Cortex of kidney (tissue), 1 donor: ENCODE measurements at places on chromosomes 16 and 17.

GRCh38 chr17:9818760-9819159, 3.1 kb downstream of the GSG1L2 start:
- DNase-seq = no peak

GRCh38 chr16:24018485-24018884, 182.7 kb downstream of the PRKCB start:
- DNase-seq = no peak

- no peak for DNase-seq
Measured at GRCh38 chr17:57607553-57608120, 137.5 kb downstream of the CCDC182 start.

DNA sequence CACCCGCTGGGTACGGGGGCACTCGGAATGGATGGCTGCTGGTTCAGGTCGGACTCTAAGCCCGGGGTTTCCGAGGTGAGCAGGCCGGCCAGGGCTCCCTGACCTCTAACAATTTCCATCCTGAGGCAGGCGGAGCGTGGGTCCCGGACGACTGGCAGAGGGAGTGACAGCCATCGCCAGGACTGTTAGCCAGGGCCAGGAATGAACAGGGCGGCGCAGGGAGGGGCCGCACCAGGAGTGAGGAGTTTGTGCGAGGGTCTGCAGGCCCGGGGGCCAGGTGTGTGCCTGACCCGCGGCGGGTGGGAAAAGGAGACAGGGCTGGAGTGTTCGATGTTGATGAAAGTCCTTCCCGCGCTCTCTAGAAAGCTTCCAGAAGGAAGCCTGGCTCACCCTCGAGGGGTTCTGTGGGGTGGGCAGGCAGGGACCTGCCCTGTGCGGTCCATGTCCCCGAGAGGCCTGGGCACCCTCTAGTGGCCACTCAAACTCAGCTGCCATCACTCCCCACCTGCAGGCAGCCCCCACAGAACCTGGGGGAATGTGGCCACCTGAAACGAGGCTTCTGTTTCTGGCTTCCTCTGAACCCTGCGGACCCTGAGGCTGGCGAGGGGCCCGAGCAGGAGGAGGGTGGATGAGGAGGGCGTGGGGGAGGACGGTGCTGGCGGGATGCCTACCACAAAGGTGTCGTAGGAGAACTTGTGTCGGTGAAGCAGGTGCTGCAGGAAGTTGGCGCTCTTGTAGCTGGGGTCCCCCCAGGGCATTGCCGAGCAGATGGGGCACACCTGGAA, 8.2 kb downstream of the RNF166 start:
- no peak for DNase-seq

- DNase-seq = no peak
Measured at GRCh38 chr17:39484178-39484577, 22.9 kb downstream of the CDK12 start.

DNA sequence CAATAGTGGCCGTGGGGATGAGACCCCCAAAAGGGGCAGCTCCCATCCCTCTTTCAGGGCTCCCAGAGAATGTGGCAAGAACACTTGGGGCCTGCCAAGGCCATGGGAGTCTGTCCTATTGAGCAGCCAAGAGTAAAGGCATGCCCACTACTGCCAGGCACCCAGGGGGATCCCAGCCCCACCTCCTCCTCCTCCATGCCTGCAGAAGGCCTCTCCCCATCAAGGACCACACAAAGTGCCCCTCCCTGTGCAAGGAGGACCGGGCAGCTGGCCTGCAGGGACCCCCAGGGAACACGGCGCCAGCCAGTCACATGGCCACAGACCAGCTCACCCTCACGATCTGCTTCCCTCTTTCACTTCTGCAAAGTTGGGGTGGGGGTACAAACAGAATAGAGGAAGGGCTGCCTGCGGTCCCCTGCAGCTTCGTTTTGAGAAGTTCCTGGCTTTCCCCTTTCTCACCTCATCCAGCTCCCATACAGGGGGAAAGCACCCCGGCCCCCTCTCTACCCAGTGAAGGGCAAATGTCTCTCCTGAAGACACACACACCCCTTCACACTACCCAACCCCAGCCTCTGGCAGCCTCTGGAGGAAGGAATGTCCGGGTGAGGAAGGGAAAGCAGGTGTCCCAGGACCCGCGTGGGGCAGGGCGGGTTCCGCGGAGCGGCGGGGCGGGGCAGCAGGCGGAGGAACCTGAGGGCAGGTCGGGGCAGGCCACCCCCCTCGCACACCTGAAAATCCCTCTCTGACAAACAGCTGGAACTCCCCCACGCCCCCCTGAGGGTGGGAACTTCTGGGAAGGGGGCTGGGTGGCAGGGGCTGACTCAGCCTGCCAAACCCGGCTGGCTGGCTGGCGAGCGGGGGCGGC, 2.0 kb downstream of the PPP1R9B start:
- DNase-seq = no peak

DNA sequence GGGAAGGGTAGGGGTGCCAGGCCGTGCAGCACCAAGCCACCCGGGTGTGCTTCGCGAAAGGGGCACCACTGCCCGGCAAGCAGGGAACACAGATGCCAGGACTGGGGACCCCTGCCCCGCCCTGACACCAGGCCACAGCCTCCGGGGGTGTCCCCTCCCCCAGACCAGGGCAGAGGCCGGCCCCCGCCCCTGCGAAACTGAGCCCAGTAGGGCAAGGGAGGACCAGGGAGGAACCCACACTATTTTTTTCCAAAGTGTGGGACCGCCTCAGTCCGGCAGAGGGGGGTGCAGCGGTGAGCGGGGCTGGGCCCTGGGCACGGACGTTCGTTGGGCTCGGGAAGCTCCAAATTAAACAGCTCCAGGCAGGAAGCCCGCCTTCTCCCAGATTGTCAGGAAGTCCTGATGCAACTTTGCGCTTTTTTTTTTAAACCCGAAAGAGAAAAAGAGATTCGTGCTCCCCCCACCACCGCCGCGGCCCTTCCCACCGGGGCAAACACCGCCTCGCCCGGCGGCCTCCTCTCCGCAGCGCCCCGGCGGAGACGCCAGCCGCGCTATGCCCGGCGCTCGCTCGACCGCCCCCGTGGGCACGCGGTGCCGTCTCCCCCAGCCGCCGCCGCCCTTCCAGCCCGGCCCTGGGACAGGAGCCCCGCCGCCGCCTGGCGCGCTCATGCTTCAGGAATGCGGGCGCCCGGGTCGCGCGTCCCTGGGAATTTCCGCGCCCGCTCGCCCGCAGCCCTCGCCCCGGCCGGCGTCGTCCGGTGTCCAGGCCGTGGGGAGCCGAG, 755 bp downstream of the PIEZO1 start:
- no peak for DNase-seq

DNA sequence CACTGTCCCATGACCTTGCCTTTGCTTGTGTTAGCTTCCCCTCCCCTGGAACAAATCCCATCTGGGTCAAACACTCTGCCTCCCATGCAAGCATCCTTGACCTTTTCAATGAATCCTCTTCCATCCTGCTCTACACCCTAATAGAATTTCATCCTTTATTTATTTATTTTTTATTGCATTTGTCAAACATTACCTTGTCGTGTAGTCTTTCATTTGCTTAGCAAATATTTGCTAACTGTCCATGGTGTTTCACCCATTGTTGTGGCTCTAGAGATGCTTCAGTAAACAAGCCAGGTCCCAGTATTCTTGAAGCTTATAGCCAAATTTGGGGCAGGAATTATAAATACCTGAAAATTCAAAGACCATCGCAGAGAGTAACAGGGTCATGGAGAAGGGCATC, 51.0 kb upstream of the MRTFB start:
- DNase-seq = no peak

- no peak for DNase-seq
Measured at GRCh38 chr16:30530163-30531037, 4.0 kb upstream of the ZNF768 start.

- DNase-seq = no peak
Measured at GRCh38 chr17:45367216-45367615, 50.4 kb upstream of the MAP3K14 start.

GRCh38 chr17:81251709-81252301, 12.7 kb downstream of the NDUFAF8 start:
- DNase-seq = no peak

- no peak for DNase-seq
Measured at GRCh38 chr16:20383106-20384029, 21.2 kb downstream of the PDILT start.

DNA sequence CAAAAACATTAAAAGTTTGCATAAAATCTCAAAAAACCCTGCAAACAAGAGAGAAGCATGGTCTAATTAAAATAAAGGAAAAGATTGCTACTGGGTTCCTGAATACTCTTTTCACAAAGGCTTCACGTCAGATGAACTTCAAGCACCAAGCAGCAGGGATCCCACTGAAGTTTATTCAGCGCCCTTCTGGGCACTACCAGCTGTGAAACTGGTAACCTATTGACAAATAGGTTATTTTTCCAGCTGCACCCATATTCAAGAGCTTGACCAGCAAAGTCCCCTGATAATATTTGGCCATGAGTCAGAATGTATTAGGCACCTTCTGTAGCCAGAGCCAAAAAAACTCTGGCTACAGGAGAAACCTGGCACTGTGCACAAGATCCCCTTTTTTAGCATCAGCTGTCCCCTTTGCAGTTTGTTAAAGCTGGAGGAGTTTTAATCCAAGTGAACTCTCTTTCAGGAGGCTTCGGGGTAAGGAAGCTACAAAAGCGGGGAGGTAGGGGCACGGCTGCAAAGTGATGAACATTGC, 60.3 kb downstream of the GRIN2A start:
- no peak for DNase-seq

DNA sequence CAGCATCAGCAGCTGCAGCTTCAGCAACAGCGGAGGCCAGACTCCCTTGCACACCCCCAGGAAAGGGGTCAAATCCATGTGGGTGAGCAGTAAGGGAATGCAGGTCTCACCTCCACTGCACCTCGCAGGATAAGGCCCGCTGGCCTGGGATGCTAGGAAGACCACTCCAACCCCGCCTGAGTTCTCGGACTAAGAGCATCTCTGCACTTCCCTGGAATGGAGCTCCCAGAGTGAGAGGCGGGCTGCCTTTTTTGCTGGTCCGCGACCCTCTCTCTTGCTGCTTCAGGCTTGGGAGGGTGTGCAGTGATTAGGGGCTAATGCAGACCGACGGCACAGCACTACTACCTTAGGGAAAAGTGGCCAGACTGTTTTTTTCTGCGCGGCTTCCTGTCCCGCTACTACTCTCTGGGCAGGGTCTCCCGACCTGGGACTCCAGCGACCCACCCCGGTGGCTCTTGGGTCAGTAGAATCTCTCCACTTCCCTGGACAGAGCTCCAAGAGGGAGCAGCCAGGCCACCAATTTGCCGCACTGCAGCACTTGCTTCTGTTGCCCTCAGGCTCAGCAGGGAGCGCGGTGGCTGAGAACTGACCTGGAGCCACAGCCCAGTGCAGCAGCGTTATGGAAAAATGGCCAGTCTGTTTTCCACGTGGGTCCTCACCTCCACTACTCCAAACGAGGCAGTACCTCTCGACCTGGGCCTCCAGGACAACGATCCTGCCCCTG, 480.4 kb downstream of the CDH8 start:
- no peak for DNase-seq

GRCh38 chr17:76631821-76632565, 11.6 kb downstream of the ST6GALNAC1 start:
- DNase-seq = no peak

DNA sequence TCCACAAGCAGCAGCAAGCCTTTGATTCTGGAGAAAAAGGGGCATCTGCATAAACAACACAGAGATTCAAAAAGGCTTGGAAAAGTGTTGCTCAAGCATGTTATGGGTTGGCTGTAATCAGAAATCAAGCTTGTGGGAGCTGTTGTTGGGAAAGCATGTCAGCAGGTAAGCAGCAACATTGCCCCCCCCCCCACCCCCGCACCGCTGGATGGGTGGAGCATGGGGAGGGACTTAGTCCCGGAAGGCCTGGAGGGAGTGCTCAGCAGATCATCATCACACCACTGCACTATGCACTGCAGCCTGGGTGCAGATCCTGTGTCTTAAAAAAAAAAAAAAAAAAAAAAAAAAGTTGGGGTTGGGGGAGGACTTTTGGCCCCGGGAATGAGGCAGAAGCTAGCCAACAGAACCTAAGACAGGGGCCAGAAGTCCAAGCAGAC, 16.8 kb upstream of the AKAP1 start:
- DNase-seq = no peak

- no peak for DNase-seq
Measured at GRCh38 chr16:11280616-11281522, at the start of gene PRM1. PRM1 (minus strand) TSS chr16:11281330; CDS start chr16:11281238, 92 bp downstream.

- DNase-seq = no peak
Measured at GRCh38 chr17:51013322-51013721, 107.3 kb downstream of the SPAG9 start.

DNA sequence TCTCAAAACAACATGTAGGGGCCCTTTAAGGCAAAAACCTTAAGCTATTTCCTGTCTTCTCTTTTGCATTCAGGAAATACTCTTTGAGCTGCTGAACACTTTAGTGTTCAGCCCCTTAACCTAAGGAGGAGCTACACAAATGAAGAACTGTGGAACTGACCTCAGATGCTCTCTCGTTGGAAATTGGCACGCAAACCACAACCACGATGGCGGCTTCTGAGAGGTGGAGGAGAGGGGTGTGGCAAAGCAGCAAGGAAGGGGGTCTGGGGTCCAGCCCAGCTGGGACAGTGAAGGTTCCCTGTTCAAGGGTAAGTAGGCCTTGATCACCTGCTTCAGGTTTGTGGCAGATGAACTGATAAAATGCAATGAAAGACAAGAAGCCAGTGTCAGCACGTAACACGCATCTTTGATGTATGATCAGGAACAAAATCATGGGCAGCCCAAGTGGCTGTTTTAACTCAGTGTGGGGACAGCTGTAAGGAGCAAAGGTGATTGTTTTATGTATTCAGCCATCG, 291.6 kb upstream of the TNRC6C start:
- DNase-seq = no peak

- no peak for DNase-seq
Measured at GRCh38 chr16:69799611-69800031, 37.5 kb downstream of the WWP2 start.
